Stimulated activated CD8-positive, alpha-beta memory T cell treated with anti-CD3 and anti-CD28 coated beads, Interleukin-12 subunit alpha, Interleukin-12 subunit beta, amount 100 ng/mL, for 4 hours (primary cell): ENCODE measurements at places on chromosomes 5 and 9.

- DNase-seq, result no peak
Measured at GRCh38 chr9:27247756-27248155, 49.2 kb downstream of the EQTN start.

DNA sequence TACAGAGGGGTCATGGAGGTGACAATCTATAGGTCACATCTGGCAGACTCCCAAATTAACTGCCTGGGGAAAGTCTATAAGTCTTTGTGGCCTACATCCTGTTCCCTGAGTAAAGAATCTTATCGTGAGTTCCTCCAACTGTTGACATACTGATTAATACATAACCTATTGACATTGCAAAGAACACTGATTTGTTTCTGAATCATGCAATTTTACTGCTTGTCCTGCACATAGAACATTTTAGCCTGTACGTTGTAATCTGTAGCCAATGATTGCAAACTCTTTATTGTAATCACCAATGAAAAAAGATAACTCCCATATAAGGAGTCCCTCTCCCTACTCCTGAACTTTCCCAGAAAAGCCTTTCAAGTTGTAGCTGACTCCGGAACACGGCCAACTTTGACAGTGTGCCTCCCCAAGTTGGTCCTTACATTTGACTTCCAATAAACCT is 18.8 kb upstream of the OR2K2 start:
- DNase-seq, result no peak

DNA sequence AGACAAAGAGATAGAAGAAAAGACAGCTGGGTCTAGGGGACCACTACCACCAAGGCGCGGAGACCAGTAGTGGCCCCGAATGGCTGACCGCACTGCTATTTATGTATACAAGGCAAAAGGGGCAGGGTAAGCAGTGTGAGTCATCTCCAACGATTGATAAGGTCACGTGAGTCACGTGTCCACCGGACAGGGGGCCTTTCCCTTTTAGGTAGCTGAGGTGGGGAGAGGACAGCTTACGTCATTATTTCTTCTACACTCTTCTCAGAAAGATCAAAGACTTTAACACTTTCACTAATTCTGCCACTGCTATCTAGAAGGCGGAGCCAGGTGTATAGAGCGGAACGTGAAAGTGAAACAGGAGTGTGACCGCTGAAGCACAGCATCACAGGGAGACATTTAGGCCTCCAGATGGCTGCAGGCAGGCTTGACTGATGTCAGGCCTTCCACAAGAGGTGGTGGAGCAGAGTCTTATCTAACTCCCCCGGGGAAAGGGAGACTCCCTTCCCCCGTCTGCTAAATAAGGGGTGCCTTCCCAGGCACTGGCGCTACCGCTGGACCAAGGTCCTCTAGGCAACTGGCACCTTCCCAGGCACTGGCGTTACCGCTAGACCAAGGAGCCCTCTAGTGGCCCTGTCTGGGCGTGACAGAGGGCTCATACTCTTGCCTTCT is 6.1 kb upstream of the PRR16 start:
- DNase-seq, result no peak

DNA sequence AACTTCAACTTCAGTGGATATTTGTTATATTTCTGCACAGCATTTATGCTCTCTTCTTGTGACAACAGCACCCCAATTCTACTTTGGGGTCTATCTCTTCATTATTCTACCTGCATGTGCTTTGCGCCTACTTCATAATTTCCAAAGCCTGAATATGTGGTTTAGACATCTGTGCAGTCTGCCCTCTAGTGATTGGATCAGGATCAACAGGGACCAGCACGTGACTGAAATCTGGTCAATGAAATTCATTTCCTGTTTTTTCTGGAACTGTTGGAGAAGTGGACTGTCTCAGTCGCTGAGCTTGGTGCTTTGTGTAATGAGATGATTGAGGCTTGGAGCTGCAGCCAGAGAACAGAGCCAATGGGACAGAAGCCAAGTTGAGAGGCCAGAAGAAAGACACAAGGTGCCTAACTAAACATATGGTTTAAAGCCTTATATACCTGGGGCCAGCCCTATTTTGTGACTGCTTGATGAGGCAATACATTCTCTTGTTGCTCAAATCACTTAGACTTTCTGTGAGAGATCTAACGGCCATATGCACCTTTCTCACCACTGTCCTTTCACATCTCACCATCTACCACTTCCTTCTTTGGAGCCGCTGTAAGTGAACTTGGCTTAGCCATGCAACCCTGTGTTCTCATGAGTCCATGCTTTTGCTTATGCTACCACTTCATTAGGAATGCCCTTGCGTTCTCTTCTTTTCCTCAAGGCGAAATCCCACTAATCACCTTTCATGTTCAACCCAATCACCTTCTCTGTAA is 68.8 kb upstream of the PPP2R2B start:
- no peak for DNase-seq

DNA sequence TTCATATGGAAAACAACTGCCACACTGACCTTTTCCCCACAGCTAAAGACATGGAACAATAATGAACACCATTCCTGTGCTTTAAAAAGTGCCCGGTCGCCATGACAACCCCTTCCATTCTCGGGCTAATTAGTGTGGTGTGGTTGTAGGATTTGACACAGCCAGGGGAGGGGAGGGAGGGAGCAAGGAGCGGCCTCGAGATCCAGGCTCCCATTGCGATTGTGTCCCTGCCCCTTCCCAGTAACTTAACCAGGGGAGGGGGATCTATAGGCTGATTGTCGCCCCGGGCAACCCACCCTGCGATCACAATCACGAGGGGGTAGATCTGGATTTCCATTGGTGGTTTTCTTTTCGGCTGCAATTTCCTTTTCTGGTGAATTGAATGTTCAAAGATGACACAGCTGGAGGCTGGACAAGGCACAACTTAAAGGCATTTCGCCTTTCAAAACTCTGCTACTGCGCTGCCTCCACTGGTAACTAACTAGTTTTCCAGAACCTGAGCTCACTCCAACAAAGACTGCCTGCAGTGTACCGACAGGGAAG is 96.7 kb upstream of the RETREG1 start:
- no peak for DNase-seq

DNA sequence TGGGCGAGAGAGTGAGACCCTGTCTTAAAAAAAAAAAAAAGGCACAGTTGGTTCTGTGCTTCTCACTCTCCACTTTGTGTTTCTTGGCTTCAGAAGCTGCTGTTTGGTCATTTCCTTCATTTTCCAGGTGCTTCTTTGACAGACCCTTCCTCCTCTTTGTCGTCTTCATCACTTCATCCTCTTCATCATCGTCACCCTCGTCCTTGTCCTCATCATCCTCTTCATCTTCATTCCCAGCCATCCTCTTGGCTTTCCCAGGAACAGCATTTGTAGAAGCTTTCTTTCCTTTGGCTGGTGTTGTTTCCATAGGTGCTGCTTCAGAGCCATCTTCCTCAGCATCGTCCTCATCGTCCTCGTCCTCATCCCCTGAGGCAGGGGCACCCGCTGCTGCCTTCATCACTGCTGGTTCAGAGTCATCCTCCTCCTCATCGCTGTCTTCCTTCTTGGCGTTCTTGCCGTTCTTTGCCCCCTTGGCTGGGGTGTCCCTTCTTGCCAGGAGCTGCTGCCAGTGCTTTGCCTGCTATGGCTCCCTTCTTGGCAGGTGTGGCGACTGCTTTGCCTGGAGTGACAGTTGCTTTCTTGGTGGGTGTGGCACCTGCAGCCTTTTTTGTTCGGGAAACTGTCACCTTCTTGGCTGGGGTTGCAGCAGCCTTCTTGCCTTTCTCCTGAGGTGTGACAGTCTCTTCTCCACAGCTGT is 7.1 kb downstream of the RABL6 start:
- DNase-seq, result no peak

DNA sequence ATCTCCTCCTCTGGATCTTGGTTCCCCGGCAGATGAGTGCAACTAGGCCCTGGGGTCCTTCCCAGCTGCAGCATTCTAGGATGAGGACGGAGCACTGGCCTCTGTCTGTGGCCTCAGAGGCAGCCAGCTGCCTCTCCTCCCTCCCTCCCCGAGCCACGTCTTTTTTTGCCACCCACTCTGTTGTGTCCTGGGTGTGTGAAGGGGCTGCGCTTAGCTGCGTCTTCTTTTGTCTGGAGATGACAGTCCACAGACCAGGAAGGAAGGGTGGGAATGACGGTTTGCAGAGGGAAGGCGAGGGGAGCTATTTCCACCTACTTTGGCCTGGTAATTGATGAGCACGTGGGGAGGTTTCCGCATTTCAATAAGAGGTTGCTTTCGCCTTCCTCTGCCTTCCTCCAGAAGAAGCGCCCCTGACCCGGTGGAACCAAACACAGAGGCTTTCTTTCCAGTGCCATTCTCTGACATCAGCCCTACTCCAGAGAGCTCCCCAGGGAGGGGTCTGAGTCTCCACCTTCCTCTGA is 34.5 kb upstream of the GABRP start:
- no peak for DNase-seq

GRCh38 chr5:114634517-114634916 is 272.6 kb downstream of the KCNN2 start:
- DNase-seq, result no peak

DNA sequence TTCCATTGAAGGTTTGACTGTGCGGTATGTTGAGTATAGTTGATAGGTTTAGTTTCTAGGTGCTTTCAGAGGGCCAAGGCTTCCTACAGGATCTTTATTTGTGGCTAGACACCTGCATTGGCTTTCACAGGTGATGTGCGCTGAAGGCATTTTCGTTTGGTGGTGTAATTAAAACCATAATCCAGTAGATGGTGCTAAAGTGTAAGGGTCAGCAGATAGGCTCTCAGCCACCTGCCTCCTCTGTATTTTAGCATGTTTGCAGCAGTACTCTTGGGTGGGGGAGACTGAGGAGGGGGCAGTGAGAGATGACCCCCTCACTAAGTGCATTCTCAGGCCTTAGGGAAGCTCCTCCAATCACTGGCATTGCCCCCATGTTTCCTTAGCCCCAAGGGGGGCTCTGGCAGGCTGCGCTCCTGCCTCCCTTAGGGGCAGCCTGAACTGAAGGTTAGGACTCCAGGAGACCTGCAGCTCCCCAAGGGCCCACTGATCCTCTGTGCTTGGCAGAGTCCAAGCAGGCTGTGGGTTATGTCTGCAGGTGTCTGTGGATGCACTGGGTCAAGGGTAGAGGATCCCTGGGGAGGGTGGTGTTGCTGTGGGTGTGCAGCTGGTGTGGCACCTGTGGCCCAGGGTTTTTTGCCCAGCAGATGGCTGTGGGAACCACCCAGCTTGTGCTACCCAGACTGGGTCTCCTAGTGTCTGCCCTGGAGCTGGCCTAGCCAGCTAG is 23.4 kb downstream of the CDK20 start:
- no peak for DNase-seq

DNA sequence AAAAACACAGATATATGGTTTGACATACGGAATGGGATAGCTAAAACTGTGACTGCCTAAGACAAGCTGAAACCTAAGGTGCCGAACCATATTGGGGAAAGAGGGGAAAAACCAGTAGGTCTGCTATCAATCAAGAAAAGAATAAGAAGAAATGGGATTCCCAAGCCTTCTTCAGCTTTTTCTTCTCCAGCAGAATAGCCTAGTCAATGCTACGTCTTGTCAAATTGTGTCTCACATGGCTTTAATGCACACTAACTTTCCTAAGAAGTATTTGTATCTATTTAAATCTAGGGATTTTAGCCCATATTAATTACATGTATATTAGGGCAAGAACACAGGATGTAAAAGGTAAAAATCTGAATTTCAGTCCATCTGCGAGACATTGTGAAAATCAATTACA is 797 bp upstream of the FBXO38 start:
- DNase-seq, result no peak

DNA sequence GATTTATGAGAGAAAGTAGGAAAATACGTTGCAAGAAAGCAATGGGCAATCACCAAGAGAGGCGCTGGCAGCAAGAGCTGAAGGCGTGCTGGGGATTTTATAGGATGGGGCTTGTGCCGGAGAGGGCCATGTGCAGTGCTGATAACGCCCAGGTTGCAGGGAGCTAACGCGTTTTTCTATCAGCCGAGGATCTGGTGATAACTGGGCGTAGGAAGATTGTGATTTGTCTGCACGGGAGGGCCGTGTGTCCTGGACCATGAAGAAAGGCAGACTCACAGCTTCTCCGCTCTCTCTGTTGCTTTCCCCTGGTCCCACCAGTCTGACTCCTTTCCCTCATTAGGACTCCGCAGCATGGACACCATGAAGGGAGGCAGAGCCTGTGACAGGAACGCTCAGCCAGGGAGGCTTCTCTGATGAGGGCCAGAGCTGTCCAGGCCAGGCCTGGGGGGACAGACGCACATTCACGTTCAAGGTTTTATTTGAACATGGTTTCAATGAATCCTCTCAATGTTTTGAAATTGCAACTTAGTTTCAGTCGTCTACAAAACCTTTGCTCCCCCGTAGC is 11.9 kb upstream of the CACNA1B start:
- DNase-seq, result no peak

- no peak for DNase-seq
Measured at GRCh38 chr5:175681045-175681967, 23.4 kb downstream of the HRH2 start.

GRCh38 chr9:3972687-3973086 is 327.2 kb downstream of the GLIS3 start:
- DNase-seq, result no peak

- no peak for DNase-seq
Measured at GRCh38 chr9:123337971-123338370, 18.0 kb upstream of the CRB2 start.

- DNase-seq, result peak; percentile 4
Measured at GRCh38 chr5:124651663-124652513, 94.6 kb downstream of the ZNF608 start.

GRCh38 chr9:109303900-109304299 is 17.0 kb downstream of the EPB41L4B start:
- no peak for DNase-seq

- DNase-seq, result peak; percentile 4
Measured at GRCh38 chr5:129852747-129853352, 51.4 kb upstream of the CHSY3 start.

- DNase-seq, result no peak
Measured at GRCh38 chr5:120473332-120473731, 9.2 kb downstream of the PRR16 start.

DNA sequence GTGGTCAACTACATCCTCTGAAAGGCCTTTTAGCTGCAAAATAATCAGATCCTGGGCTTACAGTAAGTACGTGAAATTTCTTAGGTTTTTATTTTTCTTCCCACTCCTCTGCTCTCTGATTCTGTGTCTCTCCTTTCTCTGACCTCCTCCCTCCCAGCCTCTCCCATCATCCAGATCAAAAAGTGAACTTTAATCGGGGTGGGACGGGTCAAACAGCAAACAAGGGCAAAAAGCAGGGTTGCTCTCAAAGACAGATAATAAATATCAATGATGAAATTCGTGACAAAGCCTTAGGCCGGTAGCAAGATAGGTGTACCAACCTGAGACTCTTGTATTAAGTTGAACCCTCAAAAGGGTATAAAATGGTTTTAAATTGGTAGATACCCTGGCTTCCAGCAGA is 76.1 kb downstream of the RANBP17 start:
- DNase-seq, result no peak

GRCh38 chr5:142239394-142240159 is 85.2 kb downstream of the SPRY4 start:
- DNase-seq, result no peak
